ENCODE measurements at places on chromosomes 1 and 21.

- peak; percentile 80 for DNase-seq
Measured at GRCh38 chr1:104760017-104760416, 1010.3 kb downstream of the AMY1C start.

DNA sequence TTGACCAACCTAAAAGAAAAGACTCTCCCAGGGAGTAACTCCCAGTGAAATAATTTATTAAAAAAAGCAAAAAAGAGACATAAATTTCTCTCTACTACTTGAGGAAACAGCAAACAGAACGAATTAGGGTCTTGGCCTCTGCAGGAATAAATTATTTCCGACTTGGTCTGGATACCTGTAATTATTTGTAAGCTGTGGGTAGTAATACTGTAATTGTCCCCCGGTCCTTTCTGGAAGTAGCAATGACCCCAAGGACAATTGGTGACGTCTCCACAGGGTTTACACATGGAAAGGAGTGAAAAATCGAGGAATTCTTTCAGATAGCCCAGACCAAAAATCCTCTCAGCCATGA is 3.7 kb upstream of the SIM2 start:
- DNase-seq: no peak

GRCh38 chr1:34378968-34379856 is 202.5 kb downstream of the C1orf94 start:
- no peak for DNase-seq

GRCh38 chr1:55103891-55104290 is 64.5 kb downstream of the PCSK9 start:
- DNase-seq: no peak

GRCh38 chr1:97942161-97943123 is 21.6 kb upstream of the DPYD start:
- no peak for DNase-seq

DNA sequence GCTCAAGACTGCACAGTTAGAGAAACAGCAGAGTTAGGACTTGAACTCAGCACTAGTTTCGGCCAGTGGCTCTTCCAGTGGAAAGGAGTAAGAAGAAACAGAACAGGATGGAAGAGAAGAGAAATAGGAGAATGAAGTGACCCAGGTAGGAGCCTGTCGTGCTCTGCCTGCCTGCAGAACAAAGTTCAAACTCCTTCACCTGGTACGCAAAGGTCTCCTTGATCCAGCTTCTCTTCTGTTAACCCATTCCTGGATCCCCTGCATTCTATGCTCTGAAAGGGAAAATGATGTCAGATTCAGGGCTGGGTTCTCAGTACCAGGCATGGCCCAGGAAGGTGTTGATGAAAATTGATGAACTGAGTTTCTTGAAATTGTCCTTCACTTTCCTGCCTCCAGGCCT is 3.9 kb downstream of the FAM229A start:
- DNase-seq: no peak

DNA sequence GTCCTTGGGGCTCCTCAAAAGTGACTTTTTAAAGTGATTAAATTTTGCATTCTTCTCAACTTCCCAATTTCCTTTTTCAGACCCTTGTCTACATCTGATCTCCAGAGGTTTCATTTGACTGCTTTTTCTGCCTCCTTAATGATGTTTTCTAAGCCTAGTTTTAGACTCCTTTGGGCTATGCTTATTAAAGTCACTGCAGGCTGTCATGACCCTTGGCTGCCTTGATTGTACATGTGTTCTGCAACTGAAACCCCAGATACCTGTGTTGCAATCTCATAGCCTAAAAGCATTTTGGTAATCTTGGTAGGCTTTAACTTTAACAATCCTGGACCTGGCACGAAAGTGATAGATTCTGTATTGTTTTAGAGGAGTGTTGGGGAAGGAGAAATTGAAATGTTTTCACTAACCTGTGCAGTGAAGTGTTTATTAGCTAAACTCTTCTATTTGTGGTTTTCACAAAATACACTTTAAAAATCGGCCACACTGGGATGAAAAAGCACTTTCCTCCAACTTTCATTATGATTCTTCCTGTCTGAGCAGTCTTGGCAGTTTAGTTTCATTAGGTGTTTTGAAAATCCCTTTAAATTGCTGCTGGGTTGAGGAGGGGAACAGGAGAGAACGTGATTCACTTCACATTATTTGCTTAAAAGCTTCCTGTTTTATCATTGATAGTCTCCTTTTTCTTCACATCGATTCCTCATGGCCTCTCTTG is 4.9 kb downstream of the MACO1 start:
- DNase-seq: no peak

GRCh38 chr21:45299864-45300785 is 12.4 kb upstream of the POFUT2 start:
- DNase-seq: no peak

- no peak for DNase-seq
Measured at GRCh38 chr1:59431566-59432294, 134.8 kb downstream of the FGGY start.

GRCh38 chr1:91226741-91227140 is 177.9 kb downstream of the HFM1 start:
- no peak for DNase-seq

DNA sequence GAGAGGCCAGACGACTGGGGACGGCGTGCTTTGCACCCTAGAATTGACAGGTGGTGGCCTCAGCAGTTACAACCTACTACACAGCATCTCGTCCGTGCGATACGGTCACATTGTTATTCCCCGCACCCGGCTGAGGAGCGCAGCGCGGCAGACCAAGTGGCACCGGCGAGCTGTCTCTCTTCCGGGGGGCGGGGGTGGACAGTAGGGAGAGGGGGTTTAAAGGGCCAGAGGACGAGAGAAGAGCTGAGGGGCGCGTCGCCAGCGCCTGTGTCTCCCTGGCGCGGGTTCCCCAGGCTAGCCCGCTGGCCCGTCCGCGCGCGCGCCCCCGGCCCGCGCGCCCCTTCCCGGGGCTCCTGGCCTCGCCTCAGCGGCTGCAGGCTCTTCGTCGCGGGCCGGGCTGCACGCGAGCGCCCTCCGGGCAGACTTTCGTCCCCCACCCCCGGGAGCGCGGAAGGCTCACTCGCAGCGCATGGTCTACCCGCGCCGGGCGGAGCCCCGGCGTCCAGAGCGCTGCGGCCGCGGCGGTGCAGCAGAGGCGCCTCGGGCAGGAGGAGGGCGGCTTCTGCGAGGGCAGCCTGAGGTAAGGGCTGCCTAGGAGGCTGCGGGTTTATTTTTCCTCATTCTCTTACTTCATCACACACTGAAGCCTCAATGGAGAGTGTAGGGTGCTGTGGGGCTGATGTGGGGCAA is at the start of gene PDE4B:
Gene PDE4B, plus strand, starts transcription at position 227 of the 690 bp plus-strand sequence.
- no peak for DNase-seq

DNA sequence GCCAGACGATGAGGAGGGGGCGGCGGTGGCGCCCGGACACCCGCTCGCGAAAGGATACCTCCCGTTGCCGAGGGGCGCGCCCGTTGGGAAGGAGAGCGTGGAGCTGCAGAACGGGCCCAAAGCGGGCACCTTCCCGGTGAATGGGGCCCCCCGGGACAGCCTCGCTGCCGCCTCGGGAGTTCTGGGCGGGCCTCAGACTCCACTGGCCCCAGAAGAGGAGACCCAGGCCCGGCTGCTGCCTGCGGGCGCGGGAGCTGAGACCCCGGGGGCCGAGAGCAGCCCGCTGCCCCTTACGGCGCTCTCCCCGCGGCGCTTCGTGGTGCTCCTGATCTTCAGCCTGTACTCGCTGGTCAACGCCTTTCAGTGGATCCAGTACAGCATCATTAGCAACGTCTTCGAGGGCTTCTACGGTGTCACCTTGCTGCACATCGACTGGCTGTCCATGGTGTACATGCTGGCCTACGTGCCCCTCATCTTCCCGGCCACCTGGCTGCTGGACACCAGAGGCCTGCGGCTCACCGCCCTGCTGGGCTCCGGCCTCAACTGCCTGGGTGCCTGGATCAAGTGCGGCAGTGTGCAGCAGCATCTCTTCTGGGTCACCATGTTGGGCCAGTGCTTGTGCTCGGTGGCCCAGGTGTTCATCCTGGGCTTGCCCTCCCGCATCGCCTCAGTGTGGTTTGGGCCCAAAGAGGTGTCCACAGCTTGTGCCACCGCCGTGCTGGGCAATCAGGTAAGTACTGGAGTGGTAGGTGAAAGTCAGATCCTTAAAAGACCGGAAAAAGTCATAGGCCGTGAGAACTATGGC is 588 bp downstream of the FLVCR1 start:
- no peak for DNase-seq

GRCh38 chr1:116987256-116987555 is 14.4 kb upstream of the CD101 start:
- no peak for DNase-seq

GRCh38 chr1:240941701-240942370 is 329.9 kb upstream of the GREM2 start:
- DNase-seq: no peak

DNA sequence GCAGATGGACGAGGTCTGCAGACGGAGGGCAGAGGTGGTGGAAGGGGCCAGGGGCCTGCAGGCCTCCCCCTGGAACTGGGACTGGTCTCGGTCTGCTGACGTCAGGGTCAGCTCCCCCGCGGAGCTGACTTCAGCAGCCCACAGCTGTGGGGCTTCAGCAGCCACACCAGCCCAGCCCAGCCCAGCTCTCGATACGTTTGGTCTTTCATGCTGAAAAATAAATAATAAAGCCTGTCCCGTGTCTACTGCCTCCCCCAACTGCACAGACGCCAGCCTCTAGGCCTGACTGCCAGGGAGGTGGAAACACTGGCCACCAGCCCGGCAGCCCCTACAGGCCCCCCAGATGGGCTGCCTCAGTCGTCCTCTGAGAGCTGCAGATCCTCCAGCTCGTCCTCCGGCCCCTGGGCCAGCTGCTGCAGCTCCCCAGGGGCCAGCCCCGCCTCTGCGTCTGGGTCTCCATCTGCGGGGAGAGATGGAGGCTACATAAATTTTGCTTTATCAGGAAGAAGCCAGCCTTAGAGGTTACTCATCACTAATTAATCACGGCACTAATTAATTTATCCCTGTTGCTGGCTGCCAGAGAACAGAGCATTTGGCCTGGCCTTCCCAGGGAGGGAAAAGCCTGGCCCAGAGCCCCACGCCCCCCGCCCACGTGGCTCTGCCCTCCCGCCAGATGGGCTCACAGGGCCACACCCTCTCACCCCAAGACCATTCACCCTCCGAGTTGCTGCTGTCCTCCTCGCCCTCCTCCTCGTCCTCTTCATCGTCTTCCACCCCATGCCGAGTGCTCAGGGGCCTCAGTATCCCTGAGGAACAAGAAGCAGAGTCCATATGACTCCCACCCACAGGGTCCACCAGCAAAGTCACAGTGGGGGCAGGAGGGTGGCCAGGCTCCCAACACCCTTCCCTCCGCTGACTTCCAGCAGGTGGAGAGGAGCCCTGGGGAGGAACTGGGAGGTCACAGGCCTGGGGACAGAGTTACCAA is 14.4 kb downstream of the NOC2L start:
- no peak for DNase-seq

GRCh38 chr1:43144237-43144636 is 27.9 kb downstream of the EBNA1BP2 start:
- DNase-seq: no peak

- DNase-seq: no peak
Measured at GRCh38 chr1:149917571-149918144, at the start of gene SV2A. Gene SV2A, minus strand, starts transcription at chr1:149917844. Its CDS starts 4,004 bp downstream, at chr1:149913840.

- DNase-seq: no peak
Measured at GRCh38 chr1:97014426-97014825, 292.8 kb downstream of the PTBP2 start.

- no peak for DNase-seq
Measured at GRCh38 chr21:29321217-29321616, 22.5 kb downstream of the BACH1 start.

DNA sequence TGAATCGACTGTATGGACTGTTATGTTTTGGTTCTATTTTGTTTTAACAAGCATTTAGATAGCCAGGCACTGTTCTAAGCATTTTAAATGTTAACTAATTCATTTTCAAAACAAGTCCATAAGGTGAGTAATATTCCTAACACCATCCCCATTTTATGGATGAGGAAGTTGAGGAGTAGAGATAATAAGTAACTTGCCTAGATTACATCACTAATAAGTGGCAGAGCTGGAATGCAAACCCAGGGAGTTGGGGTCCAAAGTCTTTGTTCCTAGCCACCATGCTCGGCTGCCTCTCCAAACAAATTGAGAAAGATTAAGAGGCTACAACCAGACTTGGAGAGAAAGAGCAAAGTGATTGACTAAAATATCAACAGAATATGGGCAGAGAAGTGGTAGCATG is 12.6 kb upstream of the LEPR start:
- no peak for DNase-seq

DNA sequence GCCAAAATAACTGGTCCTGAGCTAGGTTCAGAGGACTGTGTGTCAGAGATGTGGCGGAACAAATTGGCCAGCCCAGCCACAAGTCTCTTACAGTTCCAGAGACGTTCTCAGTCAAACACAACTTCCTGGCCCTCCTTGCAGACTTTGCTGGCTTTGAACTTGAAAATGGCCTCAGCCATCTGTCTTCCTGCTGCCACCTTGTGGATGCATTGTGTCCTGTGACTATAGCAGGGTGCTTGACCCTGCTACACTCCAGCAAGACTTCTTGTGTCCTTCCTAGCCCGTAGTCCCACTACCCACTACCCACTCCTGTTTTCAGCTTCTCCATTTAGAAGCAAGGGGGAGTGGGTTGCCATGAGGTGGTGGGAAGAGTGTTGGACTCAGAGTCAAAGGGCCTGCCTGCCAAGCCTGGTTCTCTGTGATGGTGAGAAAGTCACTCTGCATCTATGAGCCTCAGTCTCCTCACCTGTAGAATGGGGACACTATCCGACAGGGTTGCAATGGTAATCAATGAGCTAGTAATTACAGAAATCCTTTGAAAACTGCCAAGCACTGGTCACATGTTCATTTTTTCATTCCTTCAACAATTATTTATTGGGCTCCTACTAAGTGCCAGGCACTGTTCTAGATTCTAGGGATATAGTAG is 109.9 kb downstream of the IGSF21 start:
- DNase-seq: no peak

DNA sequence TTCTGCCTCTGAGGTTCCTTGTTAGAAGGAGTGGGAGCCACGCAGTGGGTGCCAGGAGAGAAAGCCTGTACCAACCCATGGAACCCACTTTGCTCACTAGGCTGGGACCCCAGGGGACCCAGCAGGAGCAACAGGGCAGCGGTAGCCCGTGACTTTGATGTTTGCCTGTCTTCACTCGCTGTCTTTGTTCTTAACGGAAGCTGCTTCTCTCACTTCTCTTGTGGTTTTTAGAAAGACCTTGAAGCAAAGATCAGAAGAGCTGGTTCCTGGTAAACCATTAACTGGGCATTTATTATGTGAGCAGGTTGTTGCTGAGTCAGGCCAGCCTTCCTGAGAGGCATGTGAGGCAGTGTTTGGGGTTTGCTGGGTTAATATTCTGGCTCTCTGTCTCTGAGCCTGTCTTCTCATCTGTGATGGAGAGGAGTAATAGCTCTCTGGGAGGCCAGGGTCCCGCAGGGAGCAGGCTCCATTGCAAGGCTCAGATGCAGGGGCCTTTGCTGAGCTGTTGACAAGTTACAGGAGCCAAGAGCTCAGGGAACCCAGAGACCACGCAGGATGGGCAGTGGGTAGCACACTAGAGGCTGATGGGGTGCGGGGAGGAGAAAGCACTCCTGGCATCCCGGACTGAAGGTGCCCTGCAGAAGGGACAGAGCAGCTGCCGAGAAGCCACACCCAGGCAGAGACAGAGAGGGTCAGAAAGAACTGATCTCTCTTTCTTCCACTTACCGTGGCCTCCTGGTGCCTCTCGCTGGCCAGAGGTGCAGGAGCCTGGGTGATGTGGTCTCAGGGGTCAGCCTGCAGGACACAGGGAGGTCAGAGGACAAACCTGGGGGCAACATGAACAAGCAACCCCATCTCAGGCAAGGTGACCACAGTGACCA is 367.5 kb upstream of the C1orf174 start:
- no peak for DNase-seq
